ENCODE measurements at places on chromosomes 4 and X. TPM values are rescaled to one million over a fixed set of nuclear protein-coding genes. Genes with fewer than 3 reads are reported as not detected.

DNA sequence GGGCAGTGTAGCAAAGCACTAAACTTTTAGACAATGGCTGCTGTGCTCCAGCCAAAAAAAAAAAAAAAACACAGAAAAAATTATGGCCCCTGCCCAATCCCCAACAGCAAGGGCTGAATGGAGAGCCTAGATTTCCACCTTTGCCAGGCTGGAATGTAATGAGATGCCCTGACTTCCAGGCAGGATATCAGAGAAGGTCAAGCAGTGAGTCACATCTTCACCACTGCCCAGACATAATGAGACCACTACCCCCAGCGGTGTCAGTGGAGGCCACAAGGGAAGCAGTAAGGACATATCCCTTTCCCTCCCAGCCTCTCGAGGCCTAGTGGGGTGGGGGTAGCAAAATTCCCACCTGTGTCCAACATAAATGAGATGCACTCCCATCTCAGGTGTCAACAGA is 216.3 kb upstream of the LEF1 start:
- H3K27me3 ChIP-seq, result no peaks in the 10 kb centered on the region
- no peak overlapping the region for H3K4me3 ChIP-seq
- H3K4me1 ChIP-seq, result no peaks in the 10 kb centered on the region
- DNase-seq, result no peak
- no peaks in the 10 kb centered on the region for H3K36me3 ChIP-seq

DNA sequence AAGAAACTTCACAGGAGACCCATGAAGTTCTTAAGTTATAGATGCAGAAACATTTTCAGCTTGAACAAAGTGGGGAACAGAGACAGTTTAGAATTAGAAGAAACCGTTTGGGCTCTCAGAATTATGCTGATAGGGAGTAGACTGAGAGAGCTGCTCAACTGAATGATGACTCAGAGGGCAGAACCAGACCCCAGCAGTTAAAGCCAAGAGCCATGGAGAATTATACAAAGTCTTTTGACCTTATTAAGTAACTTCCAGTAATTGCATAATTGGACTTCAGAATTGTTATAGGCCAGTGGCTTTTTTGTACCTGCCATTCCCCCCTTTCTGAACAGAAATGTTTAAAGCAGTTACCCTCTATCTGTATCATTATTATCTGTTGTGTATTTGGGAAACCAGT is 642.1 kb downstream of the CCSER1 start:
- no peak for DNase-seq
- H3K4me3 ChIP-seq, result no peak overlapping the region

DNA sequence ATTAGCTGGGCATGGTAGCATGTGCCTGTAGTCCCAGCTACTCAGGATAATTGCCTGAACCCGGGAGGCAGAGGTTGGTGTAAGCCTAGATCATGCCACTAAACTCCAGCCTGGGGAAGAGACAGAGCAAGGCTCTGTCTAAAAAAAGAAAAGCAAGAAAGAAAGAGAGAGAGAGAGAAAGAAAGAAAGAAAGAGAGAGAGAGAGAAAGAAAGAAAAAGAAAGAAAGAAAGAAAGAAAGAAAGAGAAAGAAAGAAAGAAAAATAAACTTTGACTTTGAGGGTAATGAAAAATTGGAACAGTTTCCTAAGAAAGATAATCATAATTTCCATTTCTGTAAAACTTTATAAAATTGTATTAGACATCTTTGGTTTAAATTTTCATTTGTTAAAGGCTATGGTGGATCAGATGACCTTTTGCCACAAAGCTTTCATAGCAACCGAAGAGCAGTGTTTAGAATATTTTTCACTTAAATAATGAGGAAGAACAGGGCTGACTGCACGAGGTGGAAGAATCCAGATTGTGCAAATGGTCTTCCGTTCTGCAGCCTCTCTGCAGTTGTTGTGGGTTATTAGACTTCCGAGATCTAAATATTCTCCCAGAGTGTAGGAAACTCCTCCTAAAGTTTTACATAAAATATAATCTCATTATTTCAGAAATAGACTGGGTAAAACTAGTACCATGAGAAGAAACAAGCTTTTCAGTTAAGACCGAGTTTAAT is 55.9 kb downstream of the RBM47 start:
- no peaks in the 10 kb centered on the region for H3K27me3 ChIP-seq
- H3K36me3 ChIP-seq, result no peaks in the 10 kb centered on the region
- peak overlapping the region; percentile 57 for H3K27ac ChIP-seq
- peaks cover 29% of the 10 kb centered on the region for H3K4me1 ChIP-seq

DNA sequence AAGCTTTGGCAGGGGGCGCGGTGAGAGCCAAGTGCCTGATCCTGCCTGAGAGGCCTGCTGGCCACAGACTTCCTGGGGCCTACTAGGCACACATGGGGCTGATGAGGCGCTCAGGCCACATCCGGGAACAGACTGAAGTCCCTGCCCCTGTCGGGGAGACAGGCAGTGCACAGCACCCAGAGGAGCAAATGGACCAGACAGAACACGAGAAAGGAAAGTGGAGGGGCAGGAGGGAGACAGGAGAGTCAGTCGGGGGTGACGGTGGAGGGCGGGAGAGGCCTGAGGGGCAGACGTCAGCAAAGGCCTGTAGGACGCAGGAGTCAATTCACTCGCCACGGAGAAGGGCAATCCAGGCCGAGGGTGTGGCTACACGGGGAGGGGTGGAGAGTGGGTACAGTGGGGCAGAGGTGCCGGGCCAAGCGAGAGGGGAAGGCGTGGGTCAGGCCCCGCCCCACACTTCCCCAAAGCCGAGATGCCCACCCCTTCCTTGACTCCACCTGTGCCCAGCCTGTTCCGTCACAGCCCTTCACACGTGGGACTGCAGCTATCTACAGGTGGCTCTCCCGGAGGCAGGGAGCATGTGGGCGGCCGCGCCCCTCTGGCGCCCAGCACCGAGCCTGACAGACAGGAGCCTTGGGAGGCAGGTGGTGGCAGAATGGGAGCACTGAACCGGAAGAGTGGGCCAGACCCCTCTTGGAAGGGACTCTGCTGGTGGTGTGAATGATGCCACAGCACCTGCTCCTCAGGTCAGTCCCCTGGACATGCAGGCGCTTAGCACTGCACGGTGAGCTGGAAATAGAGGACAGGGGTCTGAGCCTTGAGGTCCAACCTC is 20.5 kb downstream of the NOP14 start:
- peaks cover 5% of the 10 kb centered on the region for H3K36me3 ChIP-seq
- no peak overlapping the region for H3K4me3 ChIP-seq
- H3K27me3 ChIP-seq, result no peaks in the 10 kb centered on the region
- DNase-seq, result no peak
- no peaks in the 10 kb centered on the region for H3K4me1 ChIP-seq
- H3K27ac ChIP-seq, result peak overlapping the region; percentile 19

Gene RASL11B
- 23.3 TPM for total RNA-seq

Gene TBX22
- total RNA-seq, result not detected

DNA sequence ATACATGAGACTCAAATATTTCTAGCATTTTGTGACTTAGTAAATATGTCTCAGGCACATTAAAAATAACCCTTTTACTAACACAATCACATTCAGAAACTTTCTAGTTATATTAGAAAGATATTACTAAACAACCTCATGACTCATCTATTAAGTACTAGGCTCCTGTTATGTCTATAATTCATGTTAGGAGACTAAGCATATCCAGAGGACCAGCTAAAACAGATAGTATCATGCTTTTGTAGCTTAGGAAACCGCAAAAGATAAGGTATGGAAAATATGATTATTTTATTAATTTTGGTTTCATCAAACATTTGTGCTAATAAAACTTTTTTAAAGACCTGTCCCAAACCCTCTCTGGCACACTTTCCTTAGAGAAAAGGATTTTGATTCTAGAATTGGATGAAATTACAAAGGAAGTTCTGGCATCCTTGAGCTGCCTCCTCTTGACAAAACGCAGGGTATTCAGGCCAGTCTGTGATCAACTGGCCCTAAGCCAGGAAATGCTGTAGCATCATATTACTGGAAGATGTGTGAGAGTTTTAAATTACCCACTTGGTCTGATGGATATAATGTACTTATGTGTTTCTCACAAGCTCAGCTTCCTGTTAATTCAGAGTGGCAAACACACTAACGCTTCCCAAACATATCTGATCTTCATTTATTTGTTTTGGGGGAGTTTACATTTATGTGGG is 60.4 kb downstream of the NRK start:
- no peak for DNase-seq
- no peaks in the 10 kb centered on the region for H3K36me3 ChIP-seq
- no peak overlapping the region for H3K27ac ChIP-seq
- no peaks in the 10 kb centered on the region for H3K27me3 ChIP-seq
- H3K4me1 ChIP-seq, result no peaks in the 10 kb centered on the region

- no peaks in the 10 kb centered on the region for H3K4me1 ChIP-seq
- H3K36me3 ChIP-seq, result no peaks in the 10 kb centered on the region
- DNase-seq, result no peak
- H3K27ac ChIP-seq, result no peak overlapping the region
- H3K27me3 ChIP-seq, result no peaks in the 10 kb centered on the region
- no peak overlapping the region for H3K4me3 ChIP-seq
These were observed 207.8 kb downstream of the ADGRL3 start for GRCh38 chr4:61407642-61408618.

Gene PNCK
- total RNA-seq, result not detected

Gene OPHN1
- 4.6 TPM for total RNA-seq

- no peak overlapping the region for H3K27ac ChIP-seq
- H3K4me1 ChIP-seq, result no peaks in the 10 kb centered on the region
- DNase-seq, result no peak
- no peak overlapping the region for H3K4me3 ChIP-seq
- H3K27me3 ChIP-seq, result no peaks in the 10 kb centered on the region
These were observed 204.0 kb downstream of the RASL11B start for GRCh38 chr4:53066155-53066554.

Gene SMC1A
- total RNA-seq, result 102 TPM

Gene DMRTC1B
- not detected for total RNA-seq

Gene IQSEC2
- 1.8 TPM for total RNA-seq

All from Caco-2 (cell line).